ENCODE measurements at places on chromosomes 1 and 21. TPM values are rescaled to one million over a fixed set of nuclear protein-coding genes. Genes with fewer than 3 reads are reported as not detected.

Gene PGLYRP3
- not detected for polyA plus RNA-seq

Gene CD48
- polyA plus RNA-seq: 0.43 TPM

Gene LRRN2
- 0.78 TPM for polyA plus RNA-seq

Gene OR2T2
- polyA plus RNA-seq: not detected

Gene LEFTY1
- polyA plus RNA-seq: 27.5 TPM

Gene TBX15
- not detected for polyA plus RNA-seq

Gene PGBD5
- polyA plus RNA-seq: 3.9 TPM

Gene LCE6A
- polyA plus RNA-seq: not detected

Gene INTS7
- 10.9 TPM for polyA plus RNA-seq

Gene SYT14
- 4.5 TPM for polyA plus RNA-seq

Gene ADAM30
- polyA plus RNA-seq: not detected

Gene CYP4X1
- polyA plus RNA-seq: 1.1 TPM

Gene OR10J1
- polyA plus RNA-seq: not detected

Gene DTL
- polyA plus RNA-seq: 26.5 TPM

Gene XCL1
- polyA plus RNA-seq: 0.89 TPM

Data from GM23338 (cell line).